ENCODE measurements at places on chromosomes 7 and 10.

DNA sequence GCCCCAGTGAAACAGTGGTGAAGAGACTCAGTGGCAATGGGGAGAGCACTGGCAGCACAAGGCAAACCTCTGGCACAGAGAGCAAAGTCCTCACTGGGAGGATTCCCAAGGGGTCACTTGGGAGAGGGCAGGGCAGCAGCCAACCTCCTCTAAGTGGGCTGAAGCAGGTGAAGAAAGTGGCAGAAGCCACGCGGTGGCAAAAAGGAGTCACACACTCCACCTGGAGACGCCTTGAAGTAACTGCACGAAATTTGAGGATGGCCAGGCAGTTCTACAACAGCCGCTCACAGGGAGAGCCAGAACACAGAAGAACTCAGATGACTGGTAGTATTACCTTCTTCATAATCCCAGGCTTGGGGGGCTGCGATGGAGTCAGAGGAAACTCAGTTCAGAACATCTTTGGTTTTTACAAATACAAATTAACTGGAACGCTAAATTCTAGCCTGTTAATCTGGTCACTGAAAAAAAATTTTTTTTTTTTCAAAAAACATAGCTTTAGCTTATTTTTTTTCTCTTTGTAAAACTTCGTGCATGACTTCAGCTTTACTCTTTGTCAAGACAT lies 574 bp upstream of the IL6 start:
- no peak for DNase-seq

DNA sequence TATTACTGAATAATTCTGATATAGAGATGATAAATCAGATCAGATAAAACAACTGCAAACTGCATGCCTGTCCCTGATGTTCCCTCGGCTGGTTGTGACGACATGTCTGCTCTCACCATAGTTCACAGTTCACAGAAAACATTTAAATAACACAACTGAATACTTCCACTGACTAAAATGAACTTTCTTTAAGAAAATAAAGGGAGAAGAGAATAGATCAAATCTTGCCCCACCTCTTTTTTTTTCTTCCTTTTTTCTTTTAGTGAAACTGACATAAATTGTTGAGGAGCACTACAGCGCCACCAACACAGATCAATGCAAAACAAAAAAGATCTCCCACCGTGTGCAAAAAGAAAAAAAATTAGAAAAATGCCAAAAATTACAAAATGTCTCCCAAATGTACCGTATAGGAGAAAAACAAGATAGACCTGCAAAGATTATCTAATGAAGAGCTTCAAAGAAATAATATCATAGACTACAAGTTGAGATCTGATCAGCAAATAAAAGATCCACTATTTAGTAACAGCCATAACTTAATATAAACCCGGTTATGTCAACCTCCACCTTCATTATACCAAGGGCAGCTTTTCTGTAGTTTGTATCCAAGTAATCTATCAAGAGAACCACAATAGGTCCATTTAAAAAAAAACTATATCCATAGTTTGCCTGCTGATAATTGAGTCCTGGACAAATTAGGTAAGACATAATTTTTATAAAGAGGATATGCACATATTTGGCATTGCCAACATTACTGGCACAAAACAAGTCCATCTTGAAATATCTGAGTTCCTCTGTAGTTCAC lies 30.7 kb upstream of the EPC1 start:
- DNase-seq: no peak

DNA sequence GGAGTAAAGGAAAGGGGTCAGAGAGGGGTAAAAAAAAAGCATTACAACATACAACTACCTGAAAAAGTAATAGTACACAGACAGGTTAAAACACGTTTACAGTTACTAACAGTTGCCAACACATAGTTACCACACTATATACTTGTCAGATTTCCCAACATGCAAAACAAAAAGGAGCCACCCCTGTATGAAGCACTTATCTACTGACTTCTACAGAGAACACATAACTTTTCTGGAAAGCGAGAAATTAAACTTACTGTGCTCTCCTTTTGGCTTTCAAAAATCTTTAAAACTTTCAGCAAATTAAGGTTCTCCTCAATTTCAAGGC lies 2.1 kb downstream of the ABI1 start:
- no peak for DNase-seq

GRCh38 chr7:150756166-150756565 lies 18.9 kb downstream of the GIMAP5 start:
- DNase-seq: no peak

- no peak for DNase-seq
These were observed 520 bp downstream of the MOSPD3 start for GRCh38 chr7:100612730-100613390.

DNA sequence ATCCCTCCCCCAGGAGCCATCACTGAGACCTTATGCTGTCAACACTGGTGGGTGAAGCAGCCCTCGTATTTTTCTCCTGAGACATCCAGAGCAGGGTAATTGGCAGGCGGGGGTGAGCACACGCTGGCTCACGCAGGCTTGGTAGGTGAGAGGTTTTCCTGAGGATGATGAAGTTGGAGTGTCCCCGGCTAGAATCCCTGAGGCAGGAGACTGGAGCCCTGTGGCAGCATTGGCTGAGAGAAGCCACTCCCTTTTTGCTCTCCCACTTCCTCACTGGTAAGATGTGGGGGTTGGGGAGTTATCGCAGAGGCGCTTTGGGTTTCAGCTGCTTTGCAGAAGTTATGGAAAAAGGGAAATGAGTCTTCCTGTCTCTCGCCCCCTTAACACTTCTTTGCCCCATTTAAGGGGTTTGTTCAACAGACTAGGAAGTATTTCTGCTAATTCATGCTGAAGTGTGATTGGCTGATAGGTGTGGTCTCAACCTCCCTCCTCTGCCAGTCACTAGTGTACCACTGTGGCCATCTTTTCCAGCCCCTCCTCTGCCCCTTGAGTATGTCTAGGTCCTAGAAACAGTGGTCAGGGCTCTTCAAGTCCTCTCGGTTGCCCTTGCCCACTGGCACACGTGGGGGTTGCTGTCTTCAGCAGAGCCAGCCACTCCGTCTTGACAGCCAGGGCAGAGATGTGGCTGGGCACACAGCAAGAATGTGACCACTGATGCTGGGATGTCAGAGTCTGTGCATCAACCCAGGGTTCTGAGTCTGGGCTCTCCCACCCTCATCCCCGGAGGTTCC lies 5.7 kb downstream of the ARPC1B start:
- DNase-seq: no peak

DNA sequence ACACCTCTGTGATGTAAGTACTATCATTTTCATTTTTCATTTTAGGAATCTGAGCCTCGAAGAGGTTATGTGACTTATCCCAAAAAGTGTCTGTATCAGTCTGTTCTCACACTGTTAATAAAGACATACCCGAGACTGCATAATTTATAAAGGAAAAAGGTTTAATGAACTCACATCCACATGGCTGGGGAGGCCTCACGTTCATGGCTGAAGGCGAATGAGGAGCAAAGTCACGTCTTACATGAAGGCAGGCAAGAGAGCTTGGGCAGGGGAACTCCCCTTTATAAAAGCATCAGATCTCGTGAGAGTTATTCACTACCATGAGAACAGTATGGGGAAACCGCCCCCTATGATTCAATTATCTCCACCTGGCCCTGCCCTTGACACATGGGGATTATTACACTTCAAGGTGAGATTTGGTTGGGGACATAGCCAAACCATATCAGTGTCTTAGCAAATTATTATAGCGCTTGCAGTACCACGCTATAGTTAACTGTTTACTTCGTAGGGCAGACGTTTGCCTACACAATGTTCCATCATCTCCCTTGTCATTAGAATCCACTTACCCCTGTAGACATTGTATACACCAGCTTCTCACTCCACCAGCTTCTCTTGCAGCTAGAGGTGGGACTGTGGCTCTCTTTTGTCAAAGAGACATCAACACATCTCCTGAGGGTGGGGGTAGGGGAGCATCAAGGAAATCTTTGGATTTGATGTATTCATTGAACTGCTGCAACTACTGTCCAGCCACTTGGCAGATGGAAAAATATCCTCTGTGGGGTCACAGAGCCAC lies 15.4 kb upstream of the NMT2 start:
- DNase-seq: no peak

GRCh38 chr10:62816331-62817120 lies at the start of gene EGR2:
EGR2 (minus strand) TSS chr10:62816366; CDS start chr10:62816029, 337 bp downstream.
- peak; percentile 92 for DNase-seq

DNA sequence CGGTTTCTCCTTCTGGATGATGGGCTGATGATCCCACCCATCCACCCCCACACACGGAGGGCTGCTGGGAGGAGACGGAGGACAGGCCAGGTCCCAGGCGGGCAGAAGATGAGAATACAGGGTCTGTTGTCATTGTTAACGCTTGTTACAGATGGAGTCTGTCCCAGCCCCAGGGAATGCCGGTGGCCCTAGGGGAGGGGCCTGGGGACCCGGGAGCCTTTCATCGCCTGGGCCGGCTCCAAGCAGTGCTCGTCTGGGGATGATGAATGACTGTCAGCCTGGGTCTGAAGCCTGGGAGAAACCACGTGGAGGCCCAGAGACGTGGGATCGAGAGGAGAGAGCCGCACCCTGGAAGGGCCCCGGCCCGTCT lies 69.2 kb downstream of the UNCX start:
- DNase-seq: no peak

GRCh38 chr7:44415047-44415446 lies 75.4 kb downstream of the NUDCD3 start:
- no peak for DNase-seq

DNA sequence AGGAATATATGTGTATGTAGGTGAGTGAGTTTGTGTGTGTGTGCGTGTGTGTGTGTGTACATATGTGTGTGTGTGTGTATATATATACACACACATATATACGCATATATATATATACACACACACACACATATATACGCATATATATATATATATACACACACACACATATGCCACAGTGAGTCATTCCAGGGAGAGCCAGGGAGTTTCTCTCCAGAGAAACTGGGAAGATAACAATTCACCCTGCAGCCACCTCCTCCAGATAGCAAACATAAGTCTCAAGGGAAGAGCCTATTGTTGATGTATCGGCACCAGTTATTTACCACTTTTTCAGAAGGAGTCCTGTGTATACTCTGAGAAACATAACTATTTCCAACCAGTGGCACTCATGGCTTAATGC lies 102.3 kb upstream of the STK17A start:
- no peak for DNase-seq

DNA sequence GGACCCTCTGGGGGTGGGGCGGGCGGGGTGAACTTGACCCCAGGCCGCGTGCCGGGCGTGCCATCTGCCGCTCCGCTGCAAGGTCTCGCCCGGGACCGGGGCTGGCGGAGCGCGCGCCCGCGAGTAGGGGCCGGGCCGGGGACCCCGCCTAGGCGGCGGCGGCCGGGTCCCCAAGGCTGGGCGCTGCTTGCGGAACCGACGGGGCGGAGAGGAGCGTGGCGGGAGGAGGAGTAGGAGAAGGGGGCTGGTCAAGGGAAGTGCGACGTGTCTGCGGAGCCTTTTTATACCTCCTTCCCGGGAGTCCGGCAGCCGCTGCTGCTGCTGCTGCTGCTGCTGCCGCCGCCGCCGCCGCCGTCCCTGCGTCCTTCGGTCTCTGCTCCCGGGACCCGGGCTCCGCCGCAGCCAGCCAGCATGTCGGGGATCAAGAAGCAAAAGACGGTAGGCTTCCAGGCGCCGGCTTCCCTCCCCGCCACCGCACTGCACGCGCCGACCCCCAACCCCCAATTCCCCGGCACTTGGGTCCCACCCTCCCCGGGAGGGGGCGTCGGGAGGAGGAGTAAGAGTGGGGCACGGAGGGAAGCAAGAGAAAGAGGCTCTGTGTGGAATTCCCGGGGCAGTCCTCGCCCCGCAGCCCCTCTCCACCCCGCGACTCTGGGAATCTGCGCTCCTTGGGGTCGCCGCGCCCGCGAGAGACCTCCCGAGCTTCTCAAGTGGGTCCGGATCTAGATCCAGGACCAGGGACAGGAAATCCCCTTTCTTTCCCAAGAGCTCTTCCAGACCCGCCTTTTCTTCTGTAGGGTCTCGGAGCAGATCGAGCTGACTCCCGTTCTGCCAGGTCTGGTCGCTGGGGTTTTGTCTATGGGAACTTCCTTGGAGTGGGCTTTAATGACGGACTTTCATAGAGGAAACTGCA lies at the start of gene PAPSS2:
Gene PAPSS2 (plus strand): TSS at position 308 of the 913 bp plus-strand sequence. CDS start 104 bp downstream, at position 412.
- DNase-seq: no peak

- DNase-seq: no peak
These were observed 518 bp downstream of the WAPL start for GRCh38 chr10:86520871-86521677.

GRCh38 chr7:99740573-99741440 lies 5.8 kb upstream of the CYP3A7 start:
- no peak for DNase-seq

GRCh38 chr10:58951087-58951486 lies 225.4 kb upstream of the PHYHIPL start:
- no peak for DNase-seq

GRCh38 chr10:10045765-10046028 lies 972.0 kb upstream of the CELF2 start:
- no peak for DNase-seq

- DNase-seq: no peak
These were observed 33.8 kb upstream of the HABP2 start for GRCh38 chr10:113518816-113519591.

GRCh38 chr7:111429781-111430180 lies 132.5 kb downstream of the IMMP2L start:
- no peak for DNase-seq

- DNase-seq: no peak
These were observed 27.3 kb upstream of the INHBA start for GRCh38 chr7:41730161-41730560.

DNA sequence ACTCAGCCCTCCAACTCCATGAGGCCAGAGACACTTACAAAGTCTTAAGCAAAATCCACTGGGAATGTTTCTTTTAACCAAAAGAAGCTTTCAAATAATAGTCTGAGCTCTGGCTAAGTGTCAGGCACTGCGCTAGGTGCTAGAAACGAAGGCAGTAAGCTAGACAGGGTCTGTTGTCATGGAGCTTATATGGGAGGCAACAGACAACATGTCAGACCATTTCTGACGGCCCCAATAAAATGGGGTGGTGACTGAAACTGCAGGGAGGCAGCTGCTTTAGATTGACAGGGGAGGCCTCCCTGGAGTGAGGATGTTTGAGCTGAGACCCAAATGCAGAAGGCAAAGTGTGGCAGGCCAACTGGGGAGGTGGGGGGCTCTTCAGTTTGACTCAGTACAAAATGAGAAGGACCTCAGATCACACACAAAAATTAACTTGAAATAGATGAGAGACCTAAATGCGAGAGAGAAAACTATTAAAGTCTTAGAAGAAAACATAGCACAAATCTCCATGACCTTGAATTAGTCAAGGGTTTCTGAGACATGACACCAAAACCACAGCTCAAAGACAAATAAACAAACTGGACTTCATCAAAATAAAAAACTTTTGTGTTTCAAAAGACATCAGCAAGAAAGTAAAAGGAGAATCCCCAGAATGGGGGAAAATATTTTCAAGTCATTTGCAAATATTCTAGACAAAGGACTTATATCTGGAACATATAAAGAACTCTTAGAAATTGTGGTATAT lies 40.6 kb downstream of the SH3PXD2A start:
- no peak for DNase-seq

Data from hypothalamus (tissue), 51 donors.